ENCODE measurements at places on chromosomes 13 and 19.

- DNase-seq: no peak
Observed at GRCh38 chr19:30733826-30734550, 361.8 kb downstream of the ZNF536 start.

DNA sequence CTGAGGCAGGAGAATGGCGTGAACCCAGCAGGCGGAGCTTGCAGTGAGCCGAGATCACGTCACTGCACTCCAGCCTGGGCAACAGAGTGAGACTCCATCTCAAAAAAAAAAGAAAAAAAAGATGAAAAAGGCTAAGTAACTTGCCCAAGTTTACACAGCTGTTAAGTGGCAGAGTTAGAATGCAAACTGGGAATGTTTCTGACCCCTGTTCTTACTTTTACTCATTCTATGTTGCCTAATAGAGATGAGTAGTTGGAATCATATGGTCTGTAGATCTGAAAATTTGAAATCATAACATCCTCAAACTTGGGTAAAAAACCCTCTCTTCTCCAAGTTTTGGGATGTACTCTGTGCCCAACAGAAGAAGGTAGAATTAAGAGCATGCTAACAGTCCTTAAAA lies 235.8 kb upstream of the RFC3 start:
- DNase-seq: no peak

GRCh38 chr13:29073755-29074154 lies 253.6 kb downstream of the MTUS2 start:
- no peak for DNase-seq

- no peak for DNase-seq
Observed at GRCh38 chr19:3162418-3163229, 15.9 kb upstream of the S1PR4 start.

GRCh38 chr19:28878862-28879566 lies 333.9 kb downstream of the UQCRFS1 start:
- peak; percentile 31 for DNase-seq

DNA sequence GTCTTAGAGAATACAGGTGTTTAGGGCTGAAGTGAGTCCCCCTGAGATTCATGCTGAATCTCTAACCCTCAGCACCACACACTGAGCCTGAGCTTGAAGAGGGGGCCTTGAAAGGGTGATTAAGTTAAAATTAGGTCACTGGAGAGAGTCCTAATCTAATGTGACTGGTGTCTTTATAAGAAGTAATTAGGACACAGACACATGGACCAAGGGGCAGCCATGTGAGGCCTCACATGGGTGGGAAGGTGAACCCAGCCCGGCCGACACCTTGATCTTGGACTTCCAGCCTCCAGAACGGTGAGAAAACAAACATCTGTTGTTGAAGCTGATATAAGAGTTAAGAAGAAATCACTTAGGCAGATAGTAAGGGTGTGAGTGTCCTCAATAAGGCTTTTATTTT lies 7.1 kb upstream of the RAB20 start:
- DNase-seq: no peak

Measured in activated CD4-positive, alpha-beta T cell treated with anti-CD3 and anti-CD28 coated beads for 4 hours (primary cell).